ENCODE measurements at places on chromosomes 5 and 9.

- DNase-seq, result no peak
These were observed 33.0 kb downstream of the ELOVL7 start for GRCh38 chr5:60811105-60811504.

- DNase-seq, result no peak
These were observed 4.5 kb downstream of the CCNH start for GRCh38 chr5:87408204-87408603.

DNA sequence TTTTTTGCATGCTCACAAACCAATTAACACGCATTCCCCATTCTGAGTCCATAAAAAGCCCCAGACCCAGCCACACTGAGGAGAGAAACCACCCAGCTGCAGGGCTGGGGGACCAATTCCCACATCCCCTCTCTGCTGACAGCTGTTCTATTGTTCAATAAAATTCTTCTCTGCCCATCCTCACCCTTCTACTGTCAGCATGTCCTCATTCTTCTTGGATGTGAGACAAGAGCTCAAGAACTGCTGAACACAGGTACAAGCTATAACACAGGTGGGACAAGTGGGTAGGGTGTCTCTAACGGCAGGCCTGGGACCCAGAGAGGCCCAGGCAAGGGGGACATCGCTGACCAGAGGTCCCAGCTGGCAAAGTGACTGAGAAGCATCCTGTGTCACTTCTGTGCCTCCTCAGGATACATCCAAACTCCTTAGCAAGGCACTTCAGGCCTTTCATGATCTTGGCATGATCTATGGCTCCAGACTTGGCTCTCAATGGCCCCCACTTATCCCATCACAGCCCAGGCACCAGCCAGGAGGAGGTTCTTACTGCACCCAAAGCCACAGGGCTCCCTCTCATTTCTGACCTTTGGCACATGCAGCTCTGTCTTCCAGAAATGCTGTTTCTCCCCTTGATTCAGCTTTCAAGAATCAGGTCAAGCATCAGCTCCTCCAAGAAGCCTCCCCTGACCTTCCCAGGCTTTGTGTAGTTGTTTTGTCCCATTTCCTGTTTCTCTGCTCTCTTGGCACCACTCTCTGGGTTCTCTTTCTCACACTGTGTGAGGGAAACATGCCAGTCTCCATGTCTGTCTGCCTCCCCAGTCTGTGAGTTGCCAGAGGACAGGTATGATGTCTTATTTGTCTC is 7.3 kb upstream of the ALDH1B1 start:
- no peak for DNase-seq

DNA sequence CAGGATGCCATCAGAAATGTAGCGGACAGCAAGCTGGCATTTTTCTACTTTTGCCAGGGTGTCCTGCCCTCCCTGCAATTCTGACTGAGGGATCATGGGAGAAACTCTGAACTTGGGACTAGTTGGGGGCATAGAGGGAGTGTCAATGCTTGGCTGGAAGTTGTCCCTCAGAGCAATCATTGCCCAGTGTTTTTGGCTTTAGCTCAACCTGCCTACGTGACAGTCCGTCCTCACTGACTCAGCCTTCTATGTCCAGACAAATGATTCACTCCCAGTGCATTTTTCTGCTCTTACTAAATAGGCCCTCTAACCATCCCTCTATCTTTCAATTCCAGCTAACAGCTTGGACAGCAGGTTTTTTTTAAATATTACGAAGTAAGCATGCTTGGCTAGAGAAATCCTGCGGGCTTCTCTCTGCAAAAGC is 627.4 kb downstream of the TLR4 start:
- no peak for DNase-seq

GRCh38 chr5:142358648-142359047 is 33.8 kb upstream of the SPRY4 start:
- no peak for DNase-seq

DNA sequence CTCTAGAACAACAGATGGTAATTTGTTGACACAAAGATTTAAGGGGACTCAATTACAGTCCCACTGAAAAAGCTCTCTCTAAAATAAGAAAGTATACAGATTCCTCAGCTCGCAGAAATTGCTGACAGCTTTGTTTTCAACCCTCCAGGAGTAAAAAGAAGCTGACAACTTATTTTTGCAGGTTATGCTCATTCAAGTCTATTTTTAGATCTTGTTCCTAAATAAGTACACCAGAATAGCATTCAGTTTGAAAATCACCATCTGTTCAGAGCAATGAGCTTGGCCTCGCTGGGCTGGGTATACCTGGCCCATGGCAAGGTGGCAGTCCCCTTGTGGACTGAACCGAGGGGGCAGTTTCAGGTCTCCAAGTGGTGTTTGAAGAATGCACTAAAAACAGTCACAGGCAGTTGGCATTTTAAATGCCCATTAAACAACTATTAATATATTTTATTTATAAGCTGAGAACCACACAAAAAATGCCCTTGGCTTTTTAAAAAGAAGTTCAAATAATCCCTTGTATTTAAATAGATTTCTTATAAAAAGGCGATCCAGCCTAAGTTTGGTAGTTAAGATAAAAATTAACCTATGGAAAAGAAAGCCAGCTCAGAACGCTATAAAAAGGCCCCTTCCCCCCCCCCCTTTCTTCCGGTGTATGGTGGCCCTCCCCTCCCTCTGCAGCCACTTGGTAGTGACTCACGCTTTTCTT is 169.2 kb downstream of the AUH start:
- peak; percentile 32 for DNase-seq

DNA sequence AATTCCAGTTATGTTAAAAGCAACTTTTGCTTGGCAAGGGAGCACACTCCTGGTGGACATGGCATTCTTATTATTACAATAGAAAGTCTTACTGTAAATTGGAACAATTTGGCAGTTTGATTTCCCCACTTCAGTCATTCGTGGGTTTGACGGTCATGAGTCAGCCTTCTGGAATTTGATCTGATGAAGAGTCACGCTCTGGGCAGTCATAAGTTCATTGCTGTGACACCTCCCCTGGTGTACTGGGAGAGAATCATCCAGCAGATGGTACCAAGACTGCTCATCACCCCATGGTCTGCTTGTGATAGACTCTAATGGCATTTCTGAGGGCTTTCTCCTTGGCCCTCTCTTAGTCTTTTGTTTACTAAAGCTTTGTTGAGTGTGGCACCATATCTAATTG is 53.8 kb downstream of the GLRA1 start:
- DNase-seq, result no peak

GRCh38 chr9:16312116-16312515 is 558.4 kb downstream of the BNC2 start:
- no peak for DNase-seq

DNA sequence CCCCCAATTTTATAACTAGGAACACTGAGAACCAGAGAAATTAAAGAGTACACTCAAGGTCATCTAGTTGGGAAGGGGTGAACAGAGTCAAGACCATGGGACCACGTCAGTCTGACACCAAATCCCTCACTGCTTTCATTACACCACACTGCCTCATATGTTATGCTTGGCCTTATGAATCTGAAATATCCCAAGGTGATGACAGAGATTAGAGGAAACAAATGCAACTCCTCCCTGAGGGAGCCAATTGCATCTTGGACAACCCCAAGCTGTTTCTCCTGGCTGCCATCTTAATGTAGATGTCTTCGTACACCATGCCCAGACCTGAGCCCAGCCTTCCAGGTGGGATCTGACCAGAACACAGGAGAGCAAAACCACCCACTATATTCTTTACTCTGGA is 60.6 kb upstream of the ABCA1 start:
- DNase-seq, result no peak

DNA sequence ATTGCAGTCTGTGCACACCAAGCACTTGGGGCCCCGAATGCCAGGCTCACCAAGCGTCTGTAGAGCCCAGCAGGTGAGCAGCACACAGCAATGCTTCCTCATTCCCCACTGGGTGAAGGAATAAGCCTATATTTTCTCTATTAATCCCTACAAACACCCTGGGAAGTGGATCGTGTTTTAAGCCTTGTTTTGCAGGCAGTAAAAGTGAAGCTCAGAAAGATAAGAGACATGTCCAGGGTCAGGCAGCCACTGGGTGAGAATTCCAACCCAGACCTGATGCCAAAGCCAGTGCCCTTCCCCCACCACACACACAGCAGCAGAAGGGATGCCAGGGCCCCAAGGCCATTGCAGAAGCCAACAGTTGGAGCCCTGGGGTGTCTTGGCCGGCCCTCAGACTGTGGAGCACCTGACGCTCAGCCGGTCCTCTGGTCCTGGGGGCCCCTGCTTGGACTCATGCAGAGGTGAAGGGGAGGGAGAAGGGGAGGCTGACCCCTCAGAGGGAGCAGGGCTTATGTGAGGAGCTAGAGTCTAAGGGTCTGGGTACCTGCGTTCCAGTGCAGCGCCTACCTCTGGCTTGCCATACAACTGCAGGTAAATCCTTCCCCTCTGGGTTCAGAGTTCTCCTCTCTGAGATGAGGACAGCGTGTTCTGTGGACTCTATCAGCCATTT is 26.3 kb upstream of the SYNPO start:
- no peak for DNase-seq

GRCh38 chr5:139746691-139747582 is 48.7 kb upstream of the PSD2 start:
- DNase-seq, result peak; percentile 40

DNA sequence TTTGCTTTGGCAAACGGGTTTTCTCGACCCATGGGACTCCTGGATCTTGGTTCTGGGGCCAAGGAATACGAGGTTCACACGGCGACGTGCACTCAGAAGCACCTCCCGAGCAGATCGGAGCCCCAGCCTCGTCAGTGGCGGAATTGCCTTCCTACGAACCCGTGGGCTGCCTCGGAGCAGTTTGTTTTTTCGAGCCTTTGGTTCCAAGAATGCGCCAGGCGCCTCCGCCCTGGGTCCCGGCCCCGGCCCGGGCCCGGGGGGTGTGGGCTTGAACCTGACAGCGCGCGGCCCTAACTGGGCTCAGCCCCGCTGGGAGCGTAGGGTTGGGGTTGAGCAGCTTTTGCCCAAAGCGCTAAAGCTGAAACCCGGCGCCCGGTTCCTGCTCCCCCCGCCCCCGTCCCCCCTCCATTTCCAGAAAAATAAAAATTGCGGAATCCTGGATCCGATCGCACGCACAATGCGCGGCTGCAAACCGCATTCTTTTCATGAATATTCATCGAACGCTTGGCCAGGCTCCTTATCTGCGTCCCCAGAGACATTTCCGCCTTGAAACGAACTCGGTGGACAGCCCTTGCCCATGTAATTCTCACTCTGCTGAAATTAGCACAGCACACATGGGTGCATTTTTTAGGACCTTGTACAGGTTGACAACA is 1.0 kb downstream of the BASP1 start:
- no peak for DNase-seq

GRCh38 chr9:137739371-137740309 is 120.8 kb downstream of the EHMT1 start:
- DNase-seq, result no peak

- no peak for DNase-seq
These were observed 105.3 kb downstream of the PRDM9 start for GRCh38 chr5:23612701-23613100.
